ENCODE measurements at places on chromosomes 4 and X.

DNA sequence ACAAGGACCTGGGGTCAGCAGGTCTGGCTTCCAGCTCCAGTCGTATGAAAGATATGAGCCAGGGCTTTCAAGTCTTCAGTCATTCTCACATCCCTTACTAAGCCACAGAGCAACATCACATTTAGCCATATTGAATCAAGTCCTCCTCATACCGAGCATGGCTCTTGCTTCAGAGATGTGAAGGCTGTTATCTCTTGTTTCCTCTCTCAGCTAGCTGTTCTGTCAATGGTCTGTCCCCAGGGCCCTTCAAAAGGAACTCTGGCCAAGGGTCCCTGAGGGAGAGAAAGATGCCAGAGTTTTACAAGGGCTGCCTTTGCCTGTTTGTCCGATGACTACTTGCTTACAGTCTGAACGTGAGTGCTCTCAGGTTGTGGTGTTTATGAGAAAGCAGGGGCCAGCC lies 30.5 kb downstream of the DOCK11 start:
- DNase-seq = no peak

DNA sequence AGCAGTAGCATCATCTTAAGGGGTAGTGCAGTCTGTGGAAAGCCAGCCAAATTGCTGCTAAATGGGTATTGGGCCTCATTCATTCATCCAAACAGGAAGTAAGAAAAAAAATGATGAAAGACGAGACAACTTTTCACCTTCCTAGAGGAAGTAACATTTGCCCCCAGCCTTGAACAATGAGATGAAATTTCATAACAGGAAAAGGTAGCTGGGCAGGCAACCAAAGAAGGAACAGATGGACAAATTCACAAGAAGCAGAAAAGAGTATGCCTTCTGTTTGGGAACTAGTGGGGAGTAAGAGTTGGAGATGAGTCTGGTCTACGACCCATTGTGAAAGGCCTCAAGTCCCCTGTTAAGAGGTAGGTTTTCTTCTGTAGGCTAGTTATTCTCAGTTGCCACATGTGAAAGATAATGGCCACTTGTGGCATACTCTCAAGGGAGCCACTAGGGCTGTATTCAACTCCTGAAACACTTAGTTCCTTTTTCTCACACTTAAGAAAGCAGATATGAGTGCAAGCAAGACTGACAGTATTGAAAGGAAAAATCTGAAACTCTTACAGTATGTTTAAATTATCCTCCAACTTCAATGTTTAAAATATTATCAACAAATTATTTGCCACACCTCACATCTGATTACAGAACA lies 190.4 kb downstream of the AR start:
- no peak for DNase-seq

DNA sequence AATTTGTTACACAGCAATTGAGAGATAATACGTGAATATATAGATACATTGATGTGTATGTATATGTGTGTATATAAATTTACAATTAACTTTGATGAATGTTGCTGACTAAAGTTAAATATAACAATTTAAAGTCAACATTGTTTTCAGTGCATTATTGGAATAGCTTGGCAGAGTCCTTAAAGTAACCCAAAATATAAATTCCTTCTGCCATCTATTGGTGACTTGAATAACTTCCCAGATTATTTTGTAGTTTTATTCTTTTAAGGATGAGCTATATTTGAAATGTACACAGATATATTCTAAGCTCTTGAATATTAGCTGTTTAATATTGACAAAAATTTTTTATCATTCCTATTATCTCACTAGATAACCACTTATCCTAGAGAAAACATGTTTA lies 298.2 kb upstream of the FSTL5 start:
- no peak for DNase-seq

GRCh38 chr4:143260750-143261149 lies 75.9 kb upstream of the GAB1 start:
- no peak for DNase-seq

GRCh38 chrX:119512146-119512800 lies 44.0 kb downstream of the SLC25A5 start:
- DNase-seq = no peak

GRCh38 chr4:87698394-87698793 lies 48.3 kb downstream of the DMP1 start:
- no peak for DNase-seq

All from CD4-positive, alpha-beta memory T cell (primary cell).